ENCODE measurements at places on chromosomes 12 and 14.

DNA sequence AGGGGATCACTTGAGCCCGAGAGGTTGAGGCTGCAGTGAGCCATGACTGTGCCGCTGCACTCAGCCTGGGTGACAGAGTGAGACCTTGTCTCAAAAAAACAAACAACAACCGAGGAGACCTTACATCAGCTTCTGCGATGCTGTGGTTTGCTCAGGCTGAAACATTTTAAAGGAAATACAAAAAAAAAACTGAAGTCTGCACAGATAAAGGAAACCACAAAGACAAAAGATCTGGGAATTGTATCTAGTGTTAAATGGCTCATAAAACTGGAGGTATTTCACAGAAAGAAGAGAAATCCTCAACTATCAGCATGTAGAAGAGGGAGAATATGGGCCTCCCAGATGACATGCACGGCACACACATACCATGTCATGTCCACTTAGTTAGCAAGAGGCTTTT, 60.3 kb upstream of the VPS33A start:
- no peak for DNase-seq

GRCh38 chr14:95255487-95255886, 64.2 kb downstream of the CLMN start:
- no peak for DNase-seq

DNA sequence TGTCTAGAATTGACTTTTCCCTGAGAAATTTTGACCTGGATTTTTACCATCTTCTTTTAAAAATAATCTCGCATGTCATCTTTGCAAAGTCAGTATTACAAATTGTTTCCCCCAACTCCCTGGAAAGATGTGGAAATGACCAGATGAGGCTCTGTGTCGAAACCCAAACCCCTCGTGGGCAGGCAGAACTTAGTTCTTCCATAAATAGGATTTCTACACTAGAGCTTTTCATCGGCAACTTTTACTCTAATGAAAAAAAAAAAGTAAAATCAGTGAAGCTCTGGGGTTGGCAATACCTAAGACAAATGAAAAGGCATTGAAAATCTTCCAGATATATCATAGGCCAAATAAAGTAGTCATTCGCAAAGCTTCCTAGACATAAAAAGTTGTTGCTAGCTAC, 17.0 kb downstream of the SSPN start:
- DNase-seq, result no peak

DNA sequence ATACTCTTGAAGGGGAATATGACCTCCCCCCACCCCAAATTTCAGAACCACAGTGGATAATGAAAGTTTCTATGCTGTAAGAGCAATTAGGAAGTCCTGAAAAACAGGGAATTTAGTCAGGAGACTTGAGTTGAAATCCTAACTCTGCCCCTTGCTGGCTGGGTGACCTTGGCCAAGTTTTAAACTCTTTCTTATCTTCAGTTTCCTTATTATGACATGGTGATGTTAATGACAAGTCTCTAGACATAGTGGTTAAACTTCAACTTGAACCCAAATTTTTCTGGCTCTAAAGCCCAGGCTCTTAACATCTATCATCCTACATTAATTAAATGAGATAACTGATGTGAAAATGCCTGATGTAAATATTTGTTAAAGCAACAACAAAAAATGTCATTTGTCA, 325.9 kb downstream of the APAF1 start:
- DNase-seq, result no peak

GRCh38 chr14:104680056-104680805, 9.2 kb upstream of the INF2 start:
- no peak for DNase-seq
